ENCODE measurements at places on chromosomes 1 and 21. TPM values are rescaled to one million over a fixed set of nuclear protein-coding genes. Genes with fewer than 3 reads are reported as not detected.

- no peak for DNase-seq
Measured at GRCh38 chr1:244054247-244054923, 3.3 kb downstream of the ZBTB18 start.

DNA sequence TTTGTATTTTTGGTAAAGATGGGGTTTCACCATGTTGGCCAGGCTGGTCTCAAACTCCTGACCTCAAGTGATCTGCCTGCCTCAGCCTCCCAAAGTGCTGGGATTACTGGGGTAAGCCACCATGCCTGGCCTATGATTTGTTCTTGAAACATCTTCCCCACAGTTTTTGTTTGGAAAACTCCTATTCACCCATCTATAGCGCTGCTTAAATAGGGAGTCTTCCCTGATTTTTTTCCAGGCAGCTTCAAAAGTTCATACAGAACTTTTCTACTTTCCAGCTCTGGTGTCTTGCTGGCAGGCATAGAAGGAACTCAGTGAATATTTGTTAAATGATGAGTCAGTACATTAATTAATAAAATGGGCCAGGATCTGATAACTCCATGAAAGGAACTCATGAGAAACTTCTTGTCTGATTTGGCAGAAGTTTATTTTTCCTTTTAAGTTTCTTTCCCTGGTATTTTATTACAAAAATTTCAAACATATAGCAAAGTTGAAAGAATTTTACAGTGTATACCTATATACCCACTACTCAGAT lies 33.0 kb upstream of the TTC22 start:
- no peak for DNase-seq

GRCh38 chr1:31354283-31354682 lies 18.6 kb downstream of the FABP3 start:
- no peak for DNase-seq

GRCh38 chr1:72489801-72490200 lies 207.5 kb upstream of the NEGR1 start:
- DNase-seq, result no peak

GRCh38 chr1:40625476-40626382 lies 39.8 kb downstream of the RIMS3 start:
- DNase-seq, result no peak

GRCh38 chr1:226541631-226542622 lies 6.6 kb upstream of the STUM start:
- peak; percentile 39 for DNase-seq

DNA sequence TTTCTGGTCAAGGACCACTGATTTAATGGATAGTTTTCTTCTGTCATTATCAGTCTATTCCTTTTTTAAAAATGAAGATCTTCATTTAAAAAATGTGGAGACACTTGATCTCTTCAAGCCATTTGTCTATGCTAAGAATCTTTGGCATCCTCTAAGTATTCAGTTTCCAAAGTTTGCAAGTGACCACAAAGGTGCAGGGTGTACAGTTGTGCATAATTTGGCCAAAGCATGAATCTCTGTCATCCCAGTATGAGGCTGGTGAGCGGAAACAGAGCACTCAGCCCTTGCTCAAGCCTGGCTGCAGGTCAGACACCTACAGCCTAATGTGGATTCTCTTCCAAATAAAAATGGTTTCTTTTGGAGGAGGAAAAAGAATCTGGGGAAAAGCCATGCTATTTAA lies 19.8 kb downstream of the PARP1 start:
- no peak for DNase-seq

- DNase-seq, result no peak
Measured at GRCh38 chr21:36297938-36298572, 21.9 kb upstream of the MORC3 start.

GRCh38 chr1:51850420-51851223 lies 27.9 kb downstream of the NRDC start:
- DNase-seq, result no peak

- no peak for DNase-seq
Measured at GRCh38 chr1:112581586-112582192, 37.3 kb downstream of the ST7L start.

GRCh38 chr1:14737561-14738094 lies 139.1 kb downstream of the KAZN start:
- no peak for DNase-seq

DNA sequence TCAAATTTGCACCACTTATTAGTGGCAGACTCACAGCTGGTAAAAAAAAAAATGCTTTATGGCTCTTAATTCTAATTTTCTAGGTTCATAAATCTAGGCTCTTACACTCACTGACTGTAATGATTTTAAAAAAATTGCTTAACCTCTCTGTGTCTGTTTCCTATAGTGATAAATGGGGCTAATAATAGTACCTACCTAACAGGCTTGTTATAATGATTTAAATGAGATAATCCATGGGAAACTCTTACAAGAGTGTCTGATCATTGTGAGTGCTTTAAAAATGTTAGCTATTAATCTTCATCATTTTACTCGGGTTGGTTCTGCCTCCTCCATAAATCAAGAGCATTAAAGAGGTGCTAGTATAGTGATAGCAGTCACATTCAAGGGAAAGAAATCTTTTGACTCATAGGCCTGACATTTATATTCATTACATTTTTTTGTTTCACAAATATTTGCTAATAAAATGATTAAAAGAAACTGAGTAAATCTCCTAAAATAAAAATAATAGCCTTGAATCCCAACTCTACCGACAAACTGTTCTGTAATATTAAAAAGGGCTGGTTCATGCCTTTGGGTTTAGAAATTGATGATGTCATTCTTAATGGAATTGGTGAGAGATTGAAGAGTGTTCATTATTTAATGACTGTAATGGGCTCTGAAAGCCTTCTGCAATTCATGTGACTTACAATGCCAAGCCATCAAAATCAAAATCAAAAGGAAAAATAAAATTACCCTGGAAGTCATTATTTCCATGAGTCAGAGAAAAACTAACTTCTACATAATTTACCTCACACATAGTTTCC lies 93.9 kb upstream of the PALMD start:
- DNase-seq, result no peak

DNA sequence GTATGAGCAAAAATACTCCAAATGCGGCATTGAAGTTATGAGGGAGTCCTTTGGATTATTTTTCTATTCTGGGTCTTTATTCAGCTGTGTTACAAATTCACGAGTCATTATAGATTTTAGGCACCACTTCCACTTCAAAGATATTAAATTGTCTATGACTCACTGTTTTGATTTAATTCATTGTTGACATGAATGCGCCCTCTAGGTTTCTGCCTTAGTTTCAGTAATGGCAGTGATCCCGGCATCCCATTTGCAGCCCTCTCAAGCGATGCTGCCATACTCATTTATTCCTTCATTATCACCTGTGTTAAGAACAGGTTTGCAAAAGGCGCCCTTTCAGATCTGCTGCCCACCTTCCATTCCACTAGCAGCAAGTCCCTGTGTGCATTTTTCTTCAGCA lies 14.0 kb downstream of the RSPO1 start:
- no peak for DNase-seq

- DNase-seq, result no peak
Measured at GRCh38 chr1:243443557-243443956, 187.7 kb downstream of the SDCCAG8 start.

DNA sequence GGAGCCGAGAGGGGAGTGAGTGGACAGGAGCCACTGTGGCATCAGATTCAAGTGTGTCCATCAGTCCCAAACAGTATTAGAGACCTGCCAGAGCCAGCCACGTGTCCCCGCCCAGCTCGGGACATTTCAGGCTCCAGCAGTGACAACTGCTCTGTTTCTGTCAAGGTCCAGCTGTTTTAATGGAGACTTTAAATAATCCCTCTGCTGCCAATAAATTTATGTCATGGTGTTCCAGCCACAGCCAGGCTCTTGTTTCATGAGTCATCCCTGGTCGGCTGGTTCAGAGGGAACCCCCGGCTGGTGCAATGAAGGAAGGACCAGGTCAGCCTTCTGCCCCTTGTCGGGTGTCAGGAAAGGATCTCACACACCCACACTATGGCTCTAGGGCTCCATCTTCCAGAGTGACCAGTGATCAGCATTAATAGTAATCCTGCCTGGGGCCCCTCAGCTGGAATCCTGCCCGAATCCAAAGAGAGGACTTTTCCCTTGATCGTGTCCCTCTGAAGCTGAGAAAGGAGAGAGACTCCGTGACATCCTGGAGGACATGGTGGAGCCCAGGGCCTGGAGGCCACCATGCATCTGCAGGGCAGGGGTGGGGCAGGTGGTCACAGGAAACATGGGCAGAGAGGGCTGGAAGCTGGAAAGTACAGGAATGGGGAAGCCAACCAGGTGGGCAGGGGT lies 197.3 kb downstream of the MATN1 start:
- no peak for DNase-seq

DNA sequence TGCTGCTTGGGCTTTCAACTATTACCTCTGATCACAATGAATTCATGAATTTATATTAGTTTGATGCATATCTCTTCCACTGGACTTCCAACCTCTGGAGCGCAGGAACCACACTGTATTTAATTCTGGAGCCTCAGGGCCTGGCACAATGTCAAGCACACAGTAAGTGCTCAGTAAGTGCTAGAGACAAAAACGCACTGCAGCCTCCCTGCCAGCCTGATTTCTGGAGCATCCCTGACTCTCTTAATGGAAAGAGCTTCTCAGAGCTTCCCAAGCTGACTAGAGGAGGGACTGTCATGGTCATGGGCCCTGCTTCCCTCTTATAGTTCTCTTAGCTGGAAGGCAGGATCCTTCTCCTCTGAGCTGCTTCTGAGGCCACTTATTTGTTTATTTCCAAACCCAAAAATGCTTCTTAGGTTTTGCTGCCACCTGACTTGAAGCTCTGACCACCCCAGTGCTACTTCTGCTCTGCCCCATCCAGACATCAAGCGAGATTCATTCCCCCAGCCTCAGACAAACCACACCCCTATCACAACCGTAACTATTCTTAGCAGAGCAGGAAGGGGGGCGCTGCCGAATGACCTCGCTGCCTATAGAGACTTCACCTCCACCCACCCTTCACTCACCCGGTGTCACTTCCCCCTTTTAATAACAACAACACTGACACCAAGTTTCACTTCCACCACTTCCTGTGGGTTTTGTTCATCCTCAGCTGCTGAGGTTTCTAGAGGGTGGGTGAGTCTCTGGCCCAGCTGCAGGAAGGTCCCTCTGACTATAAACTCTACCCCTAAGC lies 33.6 kb downstream of the NUAK2 start:
- DNase-seq, result no peak

GRCh38 chr1:209777587-209777986 lies 6.8 kb downstream of the C1orf74 start:
- no peak for DNase-seq

GRCh38 chr1:145959957-145960467 lies 2.2 kb upstream of the LIX1L start:
- DNase-seq, result no peak

DNA sequence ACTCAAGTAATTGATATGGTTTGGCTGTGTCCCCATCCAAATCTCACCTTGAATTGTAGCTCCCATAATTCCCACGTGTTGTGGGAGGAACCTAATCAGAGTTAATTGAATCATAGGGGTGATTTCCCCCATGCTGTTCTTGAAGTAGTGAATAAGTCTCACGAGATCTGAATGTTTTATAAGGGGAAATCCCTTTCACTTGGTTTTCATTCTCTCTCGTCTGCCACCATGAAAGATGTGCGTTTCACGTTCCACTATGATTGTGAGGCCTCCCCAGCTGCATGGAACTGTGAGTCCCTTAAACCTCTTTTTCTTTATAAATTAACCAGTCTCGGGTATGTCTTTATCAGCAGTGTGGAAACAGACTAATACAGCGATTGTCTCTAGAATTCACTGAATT lies 135.4 kb downstream of the BACH1 start:
- DNase-seq, result no peak

DNA sequence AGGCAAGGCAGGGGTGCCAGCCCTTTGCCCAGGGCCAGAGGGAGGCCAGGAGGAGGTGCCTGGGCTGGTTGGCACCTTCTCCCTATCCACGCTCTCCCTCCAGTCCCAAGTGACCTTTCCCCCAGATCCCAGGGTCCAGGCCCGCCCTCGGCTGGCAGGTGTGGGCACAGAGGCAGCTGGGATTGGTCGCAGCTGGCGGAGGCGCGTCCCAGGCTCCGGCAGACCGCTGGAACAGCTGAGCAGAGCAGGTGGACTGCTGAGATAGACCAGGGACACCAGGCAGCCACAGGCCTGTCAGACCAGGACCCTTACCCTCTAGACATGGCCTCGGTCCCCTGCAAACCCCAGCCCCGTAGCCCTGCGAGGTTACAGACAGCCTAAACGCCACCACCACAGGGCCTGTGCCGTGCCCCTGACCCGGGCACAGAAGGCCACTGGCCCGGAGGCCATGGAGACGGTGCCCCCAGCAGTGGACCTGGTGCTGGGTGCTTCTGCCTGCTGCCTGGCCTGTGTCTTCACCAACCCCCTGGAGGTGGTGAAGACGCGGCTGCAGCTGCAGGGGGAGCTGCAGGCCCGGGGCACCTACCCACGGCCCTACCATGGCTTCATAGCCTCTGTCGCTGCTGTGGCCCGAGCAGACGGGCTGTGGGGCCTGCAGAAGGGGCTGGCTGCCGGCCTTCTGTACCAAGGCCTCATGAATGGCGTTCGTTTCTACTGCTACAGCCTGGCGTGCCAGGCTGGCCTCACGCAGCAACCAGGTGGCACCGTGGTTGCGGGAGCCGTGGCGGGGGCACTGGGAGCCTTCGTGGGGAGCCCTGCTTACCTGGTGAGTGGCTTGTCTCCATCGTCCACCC lies at the start of gene SLC25A34:
Gene SLC25A34, plus strand, starts transcription at position 221 of the 854 bp plus-strand sequence. Its CDS starts 228 bp downstream, at position 449.
- no peak for DNase-seq

Gene PTPN22
- 1.8 TPM for total RNA-seq

Gene BNIPL
- 0.69 TPM for total RNA-seq

Gene MOB3C
- total RNA-seq, result 20.0 TPM

Gene CLDN17
- not detected for total RNA-seq

Gene JAM2
- total RNA-seq, result 11.7 TPM

Gene PLA2G2D
- 0.12 TPM for total RNA-seq

Gene CLDN14
- not detected for total RNA-seq

Gene IPP
- 7.7 TPM for total RNA-seq
